ENCODE measurements at places on chromosomes 4 and X. TPM values are rescaled to one million over a fixed set of nuclear protein-coding genes. Genes with fewer than 3 reads are reported as not detected.

The NAP1L2 gene
- 1.3 TPM for total RNA-seq

The ZBTB49 gene
- 3.3 TPM for total RNA-seq

The MAGEC3 gene
- not detected for total RNA-seq

The RXFP1 gene
- 14.7 TPM for total RNA-seq

The GAGE1 gene
- not detected for total RNA-seq

The TSPAN6 gene
- 36.5 TPM for total RNA-seq

The ZAR1 gene
- not detected for total RNA-seq

Measured in smooth muscle cell of the pulmonary artery (primary cell).